ENCODE measurements at places on chromosomes 13 and 19.

GRCh38 chr13:20263393-20264044 lies 31.4 kb upstream of the GJB6 start:
- DNase-seq: no peak

GRCh38 chr19:13195678-13196077 lies 45.5 kb downstream of the IER2 start:
- no peak for DNase-seq

- no peak for DNase-seq
Observed at GRCh38 chr13:67857581-67858310, 627.6 kb upstream of the PCDH9 start.

GRCh38 chr13:52348983-52349780 lies 56.8 kb downstream of the THSD1 start:
- DNase-seq: peak; percentile 52

DNA sequence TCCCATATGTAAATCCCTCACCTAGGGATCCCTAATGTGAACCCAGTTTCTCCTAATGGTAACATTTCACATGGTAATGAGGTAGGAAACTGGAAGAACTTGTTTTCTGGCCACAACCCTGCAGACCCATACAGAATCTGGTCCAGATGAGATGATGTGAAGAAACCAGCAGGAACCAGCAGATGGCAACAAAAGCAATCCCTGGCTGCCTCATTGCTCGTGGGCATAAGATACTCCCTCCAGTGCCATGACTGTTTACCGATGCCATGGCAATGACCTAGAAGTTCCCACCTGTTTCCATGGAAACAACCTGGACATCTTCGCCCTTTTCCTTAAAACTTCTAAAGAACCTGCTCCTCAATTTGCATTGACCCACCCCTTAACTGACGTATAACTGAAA lies 1.4 kb upstream of the CD209 start:
- DNase-seq: no peak

DNA sequence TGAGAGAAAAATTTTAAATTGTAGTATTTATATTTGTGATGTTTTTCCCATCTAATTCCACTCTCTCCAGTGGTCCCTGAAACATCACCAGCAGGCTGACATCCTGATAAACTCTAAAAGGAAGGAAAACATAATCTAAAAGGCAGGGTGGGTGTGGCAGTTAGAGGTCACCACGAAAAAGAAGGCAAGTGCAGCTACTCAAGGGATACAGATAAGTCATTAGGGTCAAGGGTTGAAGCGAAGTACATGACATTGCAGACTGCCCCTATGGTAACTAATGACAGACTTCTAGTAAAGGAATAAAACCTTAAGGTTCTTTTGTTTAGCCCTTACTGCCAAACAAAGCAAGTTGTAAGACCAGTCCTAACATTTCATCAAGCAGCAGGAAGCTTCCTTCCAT lies 6.0 kb upstream of the NEK3 start:
- DNase-seq: no peak

GRCh38 chr13:73039201-73040108 lies 19.4 kb upstream of the KLF5 start:
- DNase-seq: no peak

DNA sequence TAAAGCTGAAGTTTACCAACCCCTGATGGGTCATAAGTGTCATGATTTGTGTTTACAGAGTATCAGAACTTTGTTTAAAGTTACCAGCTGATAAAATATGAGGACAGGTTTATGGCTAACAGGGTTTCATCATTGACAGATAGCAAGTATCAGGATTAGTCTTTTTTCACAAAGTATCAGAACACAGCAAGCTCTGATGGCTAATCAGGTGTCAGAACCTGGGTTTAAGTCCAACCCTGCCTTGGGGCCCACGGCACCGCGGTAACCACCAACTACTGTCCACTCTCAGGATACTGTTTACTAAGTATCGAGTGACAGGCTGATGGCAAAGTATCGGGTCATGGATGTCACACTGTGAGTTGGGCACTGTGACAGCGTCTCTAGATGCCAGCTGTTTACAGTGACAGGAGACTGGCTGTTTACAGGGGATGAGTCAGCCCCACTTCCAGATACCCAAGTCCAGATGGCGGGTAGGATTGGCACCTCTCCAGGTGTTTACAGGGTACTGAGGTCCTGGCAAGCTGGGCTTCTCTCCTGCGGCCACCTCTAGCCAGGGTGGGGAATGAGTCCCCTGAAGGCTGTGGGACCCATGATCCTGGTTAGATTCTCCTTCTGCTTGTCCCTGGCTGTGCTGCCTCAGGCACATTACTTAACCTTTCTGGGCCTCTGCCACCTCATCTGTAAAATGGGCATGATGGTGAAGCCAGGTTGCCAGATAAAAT lies 21.8 kb downstream of the ARRDC2 start:
- no peak for DNase-seq

DNA sequence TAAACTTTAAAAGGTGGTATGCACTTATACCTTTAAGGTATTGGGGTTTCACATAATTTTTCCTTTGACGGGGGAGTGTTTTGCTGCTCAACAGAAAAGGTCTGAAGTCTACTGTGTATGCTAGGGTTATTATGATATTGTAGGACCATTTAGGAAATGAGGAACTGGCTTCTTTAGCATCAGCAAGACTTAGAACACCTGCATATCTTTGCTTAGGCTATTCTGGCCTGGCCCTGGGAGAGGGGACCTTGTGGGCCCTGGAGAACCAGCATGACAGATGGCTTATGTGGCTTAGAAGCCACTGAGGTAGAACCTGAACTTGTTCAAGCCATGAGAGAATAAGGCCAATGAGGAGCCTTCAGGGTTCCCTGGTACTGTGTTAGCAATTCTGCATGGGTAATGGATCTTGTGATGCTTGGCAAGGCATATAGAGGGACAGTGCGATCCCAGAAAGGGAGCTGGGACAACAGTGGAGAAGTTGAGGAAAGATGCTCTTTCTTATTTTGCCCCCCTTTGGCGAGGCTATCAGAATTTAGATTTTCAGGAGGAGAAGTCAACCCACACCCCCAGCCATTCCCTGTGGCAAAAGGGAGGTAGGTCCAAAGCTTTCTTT lies 4.3 kb downstream of the RGCC start:
- no peak for DNase-seq

- DNase-seq: no peak
Observed at GRCh38 chr13:48493851-48494250, 39.0 kb downstream of the RCBTB2 start.

DNA sequence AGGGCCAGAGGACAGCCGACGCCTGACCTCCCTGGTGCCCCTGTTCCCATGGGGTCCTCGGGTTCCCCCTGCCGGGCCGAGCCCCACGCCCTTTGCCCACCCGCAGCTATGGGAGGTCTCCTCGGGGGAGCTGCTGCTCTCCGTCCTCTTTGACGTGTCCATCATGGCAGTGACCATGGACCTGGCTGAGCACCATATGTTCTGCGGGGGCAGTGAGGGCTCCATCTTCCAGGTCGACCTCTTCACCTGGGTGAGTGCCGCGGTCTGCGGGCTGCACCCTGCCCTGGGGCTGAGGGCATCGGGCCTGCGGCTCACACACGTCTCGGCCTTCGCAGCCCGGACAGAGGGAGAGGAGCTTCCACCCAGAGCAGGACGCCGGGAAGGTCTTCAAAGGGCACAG lies 6.6 kb downstream of the WDR18 start:
- DNase-seq: no peak

DNA sequence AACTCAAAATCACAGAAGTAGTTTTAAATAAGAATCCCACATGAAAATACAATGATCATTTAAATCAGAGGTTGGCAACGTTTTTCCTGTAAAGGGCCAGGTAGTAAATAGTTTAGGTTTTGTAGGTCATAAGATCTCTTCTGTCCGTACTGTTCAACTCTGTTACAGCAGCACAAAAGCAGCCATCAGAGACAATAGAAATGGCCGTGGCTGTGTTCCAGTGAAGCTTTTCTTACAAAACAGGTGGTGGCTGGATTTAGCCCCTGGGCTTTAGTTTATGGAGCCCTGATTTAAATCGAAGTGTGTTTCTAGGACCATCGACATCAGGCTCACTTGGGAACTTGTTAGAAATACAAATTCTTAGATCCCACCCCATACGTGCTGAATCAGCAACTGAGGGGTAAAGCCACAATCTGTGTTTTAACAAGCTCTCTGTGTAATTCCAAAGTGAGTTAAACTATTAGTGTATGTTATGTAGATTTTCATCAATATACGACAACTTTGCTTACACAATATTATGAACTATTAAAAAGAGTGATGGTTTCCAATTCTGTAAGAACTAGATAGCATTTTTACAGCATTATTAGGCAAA lies 54.8 kb upstream of the MIR17HG start:
- no peak for DNase-seq

DNA sequence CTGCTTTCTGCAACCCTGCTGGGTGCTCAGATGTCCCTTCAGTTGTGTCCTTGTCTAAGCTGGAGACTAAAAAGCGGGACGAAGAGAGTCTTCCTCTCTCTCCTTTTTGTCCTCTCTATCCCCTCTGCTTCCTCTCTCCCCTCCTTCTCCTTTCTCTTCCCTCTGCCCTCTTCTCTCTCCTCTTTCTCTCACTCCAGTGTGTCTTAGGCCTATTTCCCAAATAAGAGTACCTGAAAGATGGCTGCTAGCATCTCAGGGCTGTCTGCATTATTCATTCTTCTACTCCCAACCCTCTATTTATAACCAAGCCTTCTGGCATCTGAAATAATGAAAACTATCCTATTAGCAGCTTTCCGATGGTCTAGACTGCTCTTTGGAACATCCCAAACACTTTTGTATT lies 729.8 kb downstream of the UQCRFS1 start:
- no peak for DNase-seq

- DNase-seq: no peak
Observed at GRCh38 chr19:13644645-13645044, 119.7 kb upstream of the MRI1 start.

DNA sequence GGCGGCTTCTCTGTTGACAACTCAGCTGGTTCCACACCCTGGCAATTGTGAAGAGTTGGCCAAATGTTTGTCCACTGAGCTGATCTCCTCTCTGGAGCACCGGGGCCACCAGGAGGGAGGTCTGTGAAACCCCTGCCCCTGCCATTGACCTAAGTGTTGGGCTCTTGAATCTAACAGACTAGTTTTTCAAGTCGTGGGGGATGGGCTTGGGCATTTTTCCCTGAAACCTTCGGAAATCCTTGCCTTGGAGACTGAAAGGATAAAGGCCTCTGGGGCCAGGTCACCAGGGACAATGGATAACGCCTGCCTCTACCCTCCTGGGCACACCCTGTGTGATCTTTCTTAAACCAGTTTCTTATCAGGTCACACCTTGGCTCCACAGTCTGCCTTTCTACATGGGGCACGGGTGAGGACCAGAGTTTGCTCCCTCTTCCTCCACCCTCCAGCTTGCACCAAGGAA lies 881 bp downstream of the GEMIN7 start:
- no peak for DNase-seq

GRCh38 chr13:37640499-37640898 lies 41.9 kb upstream of the POSTN start:
- DNase-seq: no peak

All from keratinocyte (primary cell).